Stimulated activated memory B cell treated with anti-CD40 and anti-IgM and Interleukin-4, amounts not matched to agents 10 μg/mL and 1 μg/mL and 100 μg/mL, for 72 hours (primary cell): ENCODE measurements at places on chromosomes 7 and 10.

GRCh38 chr10:106175760-106176377, 988.6 kb downstream of the SORCS1 start:
- ATAC-seq: no peak

GRCh38 chr7:2837496-2837895, 6.6 kb downstream of the GNA12 start:
- ATAC-seq: no peak

- ATAC-seq: no peak
These were observed 37.2 kb upstream of the ACSL5 start for GRCh38 chr10:112336556-112337201.

- no peak for ATAC-seq
These were observed 63.4 kb downstream of the HDAC9 start for GRCh38 chr7:18558910-18559309.

- no peak for ATAC-seq
These were observed 73.6 kb downstream of the RHOBTB1 start for GRCh38 chr10:60870416-60870728.

DNA sequence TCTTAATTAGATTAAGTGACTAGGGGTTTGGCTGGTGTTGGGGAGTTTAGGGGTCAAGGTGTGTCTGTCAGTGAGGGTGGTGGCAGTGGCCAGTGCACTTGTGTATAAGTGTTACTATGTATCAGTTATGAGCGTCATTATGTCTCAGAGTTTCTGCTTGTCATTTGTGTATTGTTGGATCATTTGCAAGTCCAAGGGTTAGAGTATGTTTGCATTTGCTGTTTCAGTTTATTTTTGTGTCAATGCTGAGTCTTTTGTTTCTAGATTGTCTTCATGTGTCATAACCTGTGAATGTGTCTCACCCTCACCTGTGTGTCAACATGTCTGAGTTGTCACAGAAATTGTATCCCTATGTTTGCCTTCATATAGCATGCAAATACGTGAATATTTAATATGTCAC, 97.5 kb upstream of the PAX2 start:
- no peak for ATAC-seq

DNA sequence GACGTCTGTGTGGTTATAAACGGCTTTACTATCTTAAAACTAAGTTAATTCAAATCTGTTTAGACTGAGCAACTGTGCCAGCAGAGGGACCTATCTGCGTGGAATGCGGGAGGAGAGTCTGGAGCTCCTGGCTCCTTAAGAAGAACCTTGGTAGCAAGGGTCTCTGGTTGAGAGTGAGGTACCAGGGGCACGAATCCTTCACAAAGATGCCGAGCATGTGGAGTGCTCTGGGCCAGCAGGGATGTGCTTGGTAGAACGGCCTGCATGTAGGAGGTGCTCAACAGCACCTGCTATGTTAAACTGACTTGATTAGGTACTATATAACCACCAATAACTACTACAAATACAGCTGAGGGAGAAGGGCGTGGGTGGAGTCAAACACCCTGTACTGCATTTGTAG, 102.6 kb downstream of the VIPR2 start:
- no peak for ATAC-seq

GRCh38 chr7:50962962-50963374, 180.3 kb upstream of the GRB10 start:
- peak; percentile 27 for ATAC-seq

- no peak for ATAC-seq
These were observed 83.0 kb upstream of the SEC61G start for GRCh38 chr7:54841772-54842697.

GRCh38 chr10:133087679-133088178, at the start of gene ADGRA1:
Gene ADGRA1 (plus strand): TSS chr10:133087924. CDS start chr10:133088910, 986 bp downstream.
- ATAC-seq: no peak

- ATAC-seq: no peak
These were observed 369.6 kb upstream of the VWC2 start for GRCh38 chr7:49403844-49404243.

- no peak for ATAC-seq
These were observed 6.9 kb downstream of the PRKAR2B start for GRCh38 chr7:107051376-107051775.

DNA sequence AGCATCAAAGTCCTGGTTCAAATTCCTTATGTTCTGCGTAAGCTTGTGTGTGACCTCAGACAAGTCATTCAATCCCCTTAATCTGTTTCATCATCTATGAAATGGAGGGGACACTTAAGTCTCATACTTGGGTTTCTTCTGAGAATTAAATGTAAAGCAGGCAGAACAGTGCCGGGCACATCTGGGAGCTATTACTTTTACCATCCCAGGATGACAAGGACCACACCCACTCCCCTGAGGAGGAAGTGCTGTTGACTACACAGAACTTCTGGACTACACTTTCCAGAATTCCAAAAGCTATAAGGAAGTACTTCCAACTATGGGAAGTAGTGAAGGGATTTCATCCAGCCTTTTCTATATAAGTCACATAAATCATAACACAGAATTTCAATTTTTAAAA, 294.9 kb downstream of the IPMK start:
- ATAC-seq: no peak

GRCh38 chr10:43874984-43875383, 226.3 kb upstream of the ZNF32 start:
- no peak for ATAC-seq

- no peak for ATAC-seq
These were observed 9.9 kb upstream of the HGF start for GRCh38 chr7:81779706-81780105.

- ATAC-seq: no peak
These were observed 692.3 kb upstream of the GALNT17 start for GRCh38 chr7:70439651-70440050.

DNA sequence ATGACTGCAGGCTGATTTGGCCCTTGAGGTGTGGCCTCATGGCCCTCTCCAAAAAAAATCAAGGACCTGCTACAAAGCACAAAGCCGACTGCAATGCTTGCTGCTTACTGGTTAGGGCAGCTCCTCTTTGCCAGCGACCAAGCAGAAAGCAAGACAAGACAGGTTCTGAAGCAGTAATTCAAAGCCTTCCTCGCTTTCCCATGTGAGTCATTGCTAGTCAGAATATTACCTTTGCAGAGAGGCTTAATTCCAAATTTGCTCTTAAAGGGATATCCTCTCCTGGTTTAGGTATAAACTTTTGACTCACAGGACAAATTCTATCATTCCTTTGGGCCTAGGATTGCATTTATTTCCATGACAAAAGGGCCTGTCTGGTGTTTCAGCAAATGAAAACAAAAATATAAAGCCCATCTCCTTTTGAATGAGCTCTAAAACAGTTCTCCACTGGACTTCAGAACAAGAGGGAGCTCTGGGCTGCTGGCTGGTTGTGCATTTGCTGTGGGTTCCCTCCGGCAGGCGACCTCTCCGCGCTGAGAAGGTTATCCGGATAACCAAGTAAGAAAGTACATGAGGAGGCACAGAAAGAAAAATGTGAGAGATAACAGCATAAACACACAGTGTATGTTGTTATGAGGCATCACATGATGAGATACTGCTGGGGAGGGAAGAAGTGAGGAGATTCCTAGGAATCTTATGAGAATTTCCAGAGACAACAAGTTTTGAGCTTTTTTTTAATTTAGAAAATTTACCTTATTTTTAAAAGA, 90.8 kb downstream of the EGFR start:
- no peak for ATAC-seq

- ATAC-seq: no peak
These were observed 18.0 kb upstream of the FGL2 start for GRCh38 chr7:77217474-77218185.

GRCh38 chr7:150904011-150904909, 51.9 kb downstream of the AOC1 start:
- ATAC-seq: no peak

GRCh38 chr7:83413831-83414230, 235.1 kb downstream of the SEMA3E start:
- ATAC-seq: no peak

DNA sequence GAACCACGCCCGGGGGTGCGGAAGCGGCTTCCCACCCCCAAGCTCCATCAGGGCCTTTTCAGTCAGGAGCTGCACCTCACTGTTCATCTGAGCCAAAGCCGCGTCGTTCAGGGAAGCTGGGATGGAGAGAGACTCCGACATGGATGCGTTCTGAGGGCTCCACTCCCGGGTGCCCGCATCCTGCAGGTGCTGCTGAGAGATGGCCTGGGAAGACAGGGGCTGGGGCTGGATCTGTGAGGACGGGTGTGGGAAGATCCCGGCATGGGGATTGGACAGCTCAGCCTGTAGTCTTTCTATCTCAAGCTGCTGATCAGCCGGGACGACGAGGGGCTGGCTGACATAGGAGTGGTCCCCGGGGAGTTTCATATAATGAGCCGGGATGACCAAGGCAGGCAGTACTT, 45.0 kb upstream of the NMT2 start:
- no peak for ATAC-seq

DNA sequence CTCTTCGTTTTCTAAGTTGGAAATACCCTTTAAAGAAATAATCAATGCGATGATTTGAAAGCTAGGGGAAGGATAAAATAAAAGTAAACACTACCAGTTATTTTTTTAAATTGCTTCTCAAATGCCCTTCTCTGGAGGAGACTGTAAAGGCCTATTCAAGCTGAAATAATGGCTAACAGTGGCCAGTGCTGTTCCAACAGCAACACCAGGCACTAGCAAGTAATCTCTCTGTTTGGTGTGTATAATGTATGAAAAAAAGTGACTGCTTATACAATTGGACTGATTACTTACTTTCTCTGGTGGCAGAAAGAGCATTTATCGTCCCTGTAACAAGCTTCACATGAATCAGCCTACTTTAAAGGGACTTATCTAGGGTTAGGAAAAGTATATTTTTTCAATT, 102.7 kb downstream of the CSTF2T start:
- no peak for ATAC-seq

DNA sequence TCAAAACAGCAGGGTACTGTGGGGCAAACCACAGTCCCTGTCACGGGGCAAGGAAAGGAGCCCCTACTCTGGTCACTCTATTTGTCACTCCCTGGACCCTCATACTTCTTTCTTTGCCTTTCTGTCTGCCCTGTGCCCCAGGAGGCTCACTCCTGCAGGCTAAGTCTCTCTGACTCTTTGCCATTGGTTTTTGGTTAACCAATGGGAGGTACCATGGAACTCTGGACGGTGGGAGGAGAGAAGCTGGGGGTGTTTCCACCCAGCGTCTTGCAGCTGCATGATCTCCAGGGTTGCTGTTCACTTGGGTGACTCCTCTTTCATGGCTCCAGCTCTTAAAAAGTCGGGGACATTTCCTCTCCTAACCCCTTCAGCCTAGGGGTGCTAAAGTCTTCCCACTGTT, 15.4 kb upstream of the EIF5AL1 start:
- ATAC-seq: no peak

DNA sequence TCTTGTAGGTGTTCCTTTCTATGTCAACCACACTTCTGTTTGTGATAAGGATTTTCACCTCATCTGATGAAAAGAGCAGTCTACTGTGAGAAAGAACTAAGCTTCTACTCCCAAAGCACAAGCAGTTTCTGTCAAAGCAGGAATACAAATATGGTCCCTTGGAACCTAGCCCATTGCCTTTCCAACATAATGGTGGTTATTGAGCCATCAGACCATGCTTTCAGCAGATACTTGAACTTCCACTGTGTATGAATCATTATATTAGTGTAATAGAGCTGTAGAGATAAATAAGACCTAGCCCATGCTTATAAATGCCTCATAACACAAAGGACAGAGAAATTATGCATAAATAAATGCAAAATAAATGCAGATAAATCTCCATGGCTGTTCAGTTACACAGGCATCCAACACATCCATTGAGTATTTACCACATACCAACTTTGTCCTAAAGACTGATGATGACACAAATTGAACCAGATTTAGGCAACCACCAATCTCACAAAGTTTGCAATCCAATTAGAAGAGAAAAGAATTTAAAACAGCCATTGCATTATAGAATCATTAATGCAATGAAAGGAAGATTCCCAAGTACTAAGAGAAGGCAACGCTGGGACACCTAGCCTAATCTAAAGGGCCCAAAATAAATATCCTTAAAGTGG, 729.4 kb upstream of the C7orf33 start:
- no peak for ATAC-seq

DNA sequence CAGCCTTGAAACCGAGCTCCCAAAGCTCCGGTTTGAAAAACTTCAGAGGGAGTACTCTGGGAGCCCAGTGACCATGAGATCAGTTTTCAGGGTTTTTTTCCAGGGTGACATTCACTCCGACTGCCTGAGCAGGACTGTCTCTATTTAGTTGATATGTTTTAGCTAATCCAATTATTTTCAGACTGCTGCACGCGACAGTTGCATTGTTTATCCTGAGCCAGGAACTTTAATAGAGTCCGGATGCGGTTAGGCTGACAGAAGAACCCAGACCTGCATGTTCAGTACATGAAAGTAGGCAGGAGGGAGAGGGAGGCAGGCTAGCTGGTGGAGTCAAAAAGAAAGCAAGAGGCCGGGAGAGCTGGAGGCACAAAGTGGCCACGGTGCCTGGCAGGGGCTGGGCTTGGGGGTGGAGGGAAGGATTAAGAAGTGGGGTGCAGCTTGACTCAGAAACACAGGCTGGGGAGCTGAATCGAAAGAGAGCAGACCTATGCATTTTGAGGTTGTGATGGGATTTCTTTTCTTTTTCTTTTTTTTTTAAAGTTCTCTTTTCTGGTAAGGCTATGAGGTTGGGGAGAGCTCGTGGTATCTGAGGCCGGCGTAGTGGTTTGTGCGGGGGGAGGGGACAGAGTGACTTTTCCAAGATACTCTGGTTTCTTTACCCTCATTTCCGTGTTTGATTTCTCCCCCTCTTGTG, 5.7 kb downstream of the GATA3 start:
- peak; percentile 4 for ATAC-seq

GRCh38 chr7:31550432-31550831, 36.5 kb downstream of the ITPRID1 start:
- ATAC-seq: no peak
